T-helper 2 cell treated with Interferon-gamma antibody and Interleukin-4, amounts not matched to agents 5 μg/mL and 100 μg/mL, for 36 hours (primary cell): ENCODE measurements at places on chromosomes 11 and 22.

GRCh38 chr11:65560555-65561418, 2.6 kb upstream of the LTBP3 start:
- H3K27ac ChIP-seq, result no peak overlapping the region
- H3K4me3 ChIP-seq, result no peak overlapping the region
- DNase-seq, result no peak

DNA sequence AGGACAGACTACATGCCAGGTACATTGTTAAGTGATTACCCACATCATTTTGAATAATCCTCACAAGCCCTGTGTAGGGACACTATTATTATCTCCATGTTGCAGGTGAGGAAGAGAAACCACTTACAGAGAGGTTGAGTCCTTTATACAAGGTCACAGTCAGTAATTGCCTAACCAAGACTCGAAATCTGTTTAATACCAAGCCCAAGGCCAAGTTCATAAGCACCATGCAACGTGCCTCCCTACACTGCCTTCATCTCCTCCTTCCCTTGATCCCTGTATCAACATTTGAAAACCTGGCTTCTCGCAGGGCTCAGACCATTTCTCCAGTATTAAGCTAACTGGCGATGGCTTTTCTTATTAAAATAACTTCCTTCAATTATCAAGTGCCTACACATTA, 41.7 kb upstream of the SEZ6L start:
- no peaks in the 10 kb centered on the region for H3K27me3 ChIP-seq
- DNase-seq, result no peak
- no peak overlapping the region for H3K4me3 ChIP-seq

GRCh38 chr22:31281733-31282132, 10.6 kb downstream of the PIK3IP1 start:
- H3K27me3 ChIP-seq, result no peaks in the 10 kb centered on the region
- H3K36me3 ChIP-seq, result peaks cover 78% of the 10 kb centered on the region
- H3K4me3 ChIP-seq, result no peak overlapping the region

- peak overlapping the region; percentile 84 for H3K4me3 ChIP-seq
- peak; percentile 74 for DNase-seq
- no peak overlapping the region for H3K27ac ChIP-seq
- H3K27me3 ChIP-seq, result peaks cover 40% of the 10 kb centered on the region
- H3K4me1 ChIP-seq, result peaks cover 5% of the 10 kb centered on the region
Observed at GRCh38 chr11:46295312-46296058, 18.0 kb downstream of the CREB3L1 start.

DNA sequence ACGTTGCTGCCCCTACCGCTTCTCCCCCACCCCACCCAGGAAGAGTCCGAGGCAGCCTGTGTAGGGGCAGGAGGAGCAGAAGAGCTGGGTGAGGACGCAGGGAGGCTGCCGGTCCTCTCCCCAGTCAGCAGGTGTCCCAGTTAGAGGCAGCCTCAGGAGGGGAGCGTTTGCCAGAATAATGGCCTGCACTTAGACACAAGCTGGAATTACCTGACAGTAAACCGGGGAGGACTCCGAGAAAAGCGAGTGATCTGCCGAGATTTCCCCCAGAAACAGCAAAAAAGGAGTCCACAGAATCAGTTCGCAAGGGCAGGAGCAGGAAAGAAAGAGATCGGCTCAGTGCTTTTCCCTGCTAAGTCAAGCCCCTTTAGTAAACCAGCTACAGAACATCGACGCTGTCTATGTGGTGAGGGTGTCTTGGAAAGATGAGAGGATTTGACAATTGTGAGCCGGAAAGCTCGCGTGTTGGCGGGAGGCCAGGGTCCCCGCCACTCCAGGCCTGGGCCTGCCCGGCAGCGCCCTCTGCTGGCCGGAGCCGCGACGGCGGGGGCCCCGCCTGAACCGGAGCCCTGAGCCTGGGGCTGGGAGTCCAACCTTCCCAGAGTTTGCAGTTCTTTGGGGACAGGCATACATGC, 17.7 kb upstream of the THRSP start:
- no peak overlapping the region for H3K27ac ChIP-seq
- peak; percentile 61 for DNase-seq
- peak overlapping the region; percentile 63 for H3K4me3 ChIP-seq
- no peaks in the 10 kb centered on the region for H3K27me3 ChIP-seq

- H3K4me3 ChIP-seq, result no peak overlapping the region
- peaks cover 46% of the 10 kb centered on the region for H3K4me1 ChIP-seq
- DNase-seq, result no peak
- H3K27ac ChIP-seq, result peak overlapping the region; percentile 11
- no peaks in the 10 kb centered on the region for H3K27me3 ChIP-seq
- peaks cover 13% of the 10 kb centered on the region for H3K36me3 ChIP-seq
Observed at GRCh38 chr22:21819183-21819770, 48.2 kb downstream of the MAPK1 start.

DNA sequence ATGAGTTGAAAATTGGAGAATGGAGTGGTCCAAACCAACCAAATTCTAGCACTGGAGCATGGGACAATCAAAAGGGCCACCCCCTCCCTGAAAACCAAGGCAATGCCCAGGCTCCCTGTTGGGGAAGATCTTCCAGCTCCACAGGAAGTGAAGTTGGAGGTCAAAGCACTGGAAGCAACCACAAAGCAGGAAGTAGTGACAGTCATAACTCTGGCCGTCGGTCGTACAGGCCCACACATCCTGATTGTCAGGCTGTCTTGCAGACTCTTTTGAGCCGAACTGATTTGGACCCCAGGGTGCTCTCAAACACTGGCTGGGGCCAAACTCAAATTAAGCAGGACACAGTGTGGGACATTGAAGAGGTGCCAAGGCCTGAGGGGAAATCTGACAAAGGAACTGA, 80.5 kb upstream of the ADSL start:
- peak overlapping the region; percentile 61 for H3K27ac ChIP-seq
- H3K4me3 ChIP-seq, result peak overlapping the region; percentile 35
- peaks cover 32% of the 10 kb centered on the region for H3K4me1 ChIP-seq
- peak; percentile 8 for DNase-seq
- peaks cover 66% of the 10 kb centered on the region for H3K36me3 ChIP-seq

GRCh38 chr11:120137611-120138521, at the start of gene TRIM29:
Gene TRIM29, minus strand, starts transcription at chr11:120138113. Its CDS starts 82 bp downstream, at chr11:120138031.
- no peak within 1 kb of the TSS for H3K27ac ChIP-seq
- H3K4me3 ChIP-seq, result no peak within 1 kb of the TSS
- H3K4me1 ChIP-seq, result no peaks in the 10 kb centered on the region
- H3K27me3 ChIP-seq, result peaks cover 3% of the 10 kb centered on the region

DNA sequence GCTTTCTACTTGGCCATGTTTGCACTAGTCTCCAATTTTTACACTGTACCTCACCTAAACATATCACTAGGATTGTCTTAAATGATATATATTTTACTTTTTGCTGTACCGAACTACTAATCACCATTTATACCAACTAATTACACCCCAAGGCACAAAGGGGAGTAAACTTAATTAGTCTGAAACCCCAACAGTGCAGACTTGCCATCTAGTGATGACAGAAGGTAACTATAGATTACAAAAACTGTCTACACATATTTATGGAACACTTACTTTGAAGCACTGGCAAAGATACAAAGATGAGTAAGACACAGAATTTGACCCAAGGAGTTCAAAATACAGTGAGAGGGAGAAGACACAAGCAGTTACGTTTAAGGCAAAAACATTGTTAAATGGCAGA, 139.7 kb downstream of the CNTN5 start:
- no peak overlapping the region for H3K4me3 ChIP-seq
- no peaks in the 10 kb centered on the region for H3K36me3 ChIP-seq
- no peaks in the 10 kb centered on the region for H3K4me1 ChIP-seq

DNA sequence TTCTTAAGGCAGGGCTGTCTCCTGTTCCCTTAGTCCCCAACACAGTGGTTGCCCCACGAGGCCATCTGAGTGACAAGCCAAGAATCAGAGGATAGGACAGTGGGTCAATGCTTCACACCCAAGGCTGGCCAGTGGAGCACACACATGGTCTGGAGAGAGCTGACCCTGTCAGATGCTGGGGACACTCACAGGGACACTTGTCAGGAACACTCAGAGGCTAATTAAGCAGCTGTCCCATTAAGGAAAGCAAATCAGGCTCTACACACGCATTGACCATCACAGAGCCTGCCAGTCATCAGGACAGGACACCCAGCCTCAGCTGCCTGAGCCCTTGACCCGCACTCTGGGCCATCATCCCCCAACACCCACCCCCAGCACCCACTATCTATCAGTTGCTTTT, 18.2 kb downstream of the GDPD5 start:
- H3K27me3 ChIP-seq, result no peaks in the 10 kb centered on the region
- DNase-seq, result no peak
- H3K4me1 ChIP-seq, result peaks cover 19% of the 10 kb centered on the region
- H3K27ac ChIP-seq, result peak overlapping the region; percentile 91
- H3K36me3 ChIP-seq, result no peaks in the 10 kb centered on the region

- no peak overlapping the region for H3K27ac ChIP-seq
- H3K4me1 ChIP-seq, result peaks cover 4% of the 10 kb centered on the region
- H3K4me3 ChIP-seq, result no peak overlapping the region
- H3K36me3 ChIP-seq, result no peaks in the 10 kb centered on the region
- DNase-seq, result no peak
- H3K27me3 ChIP-seq, result peaks cover 20% of the 10 kb centered on the region
Observed at GRCh38 chr11:60780065-60780464, 5.1 kb upstream of the MS4A10 start.

DNA sequence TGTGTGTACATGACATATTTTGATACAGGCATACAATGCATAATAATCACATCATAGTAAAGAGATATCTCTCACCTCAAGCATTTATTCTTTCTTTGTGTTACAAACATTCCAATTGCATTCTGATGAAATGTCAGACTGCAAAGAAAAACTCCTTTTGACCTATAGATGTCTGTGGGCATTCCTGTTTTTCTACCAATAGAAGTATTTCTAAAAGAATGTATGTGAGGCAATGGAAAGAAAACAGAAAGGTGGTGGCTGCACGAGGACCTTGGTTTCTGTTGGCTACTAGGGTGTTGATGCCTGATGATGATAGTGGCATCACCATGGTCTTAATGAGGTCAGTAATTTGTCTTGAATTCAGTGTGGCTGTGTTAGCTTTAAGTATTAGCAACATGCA, 137.0 kb upstream of the ANO3 start:
- H3K27me3 ChIP-seq, result no peaks in the 10 kb centered on the region
- H3K36me3 ChIP-seq, result no peaks in the 10 kb centered on the region
- no peak overlapping the region for H3K27ac ChIP-seq

GRCh38 chr11:13062115-13062514, 53.0 kb downstream of the RASSF10 start:
- no peak for DNase-seq
- no peak overlapping the region for H3K4me3 ChIP-seq
- no peaks in the 10 kb centered on the region for H3K4me1 ChIP-seq
- no peak overlapping the region for H3K27ac ChIP-seq
- peaks cover 9% of the 10 kb centered on the region for H3K27me3 ChIP-seq

- H3K4me3 ChIP-seq, result no peak overlapping the region
- peaks cover 22% of the 10 kb centered on the region for H3K36me3 ChIP-seq
- no peaks in the 10 kb centered on the region for H3K4me1 ChIP-seq
Observed at GRCh38 chr11:9525116-9525515, 48.4 kb upstream of the WEE1 start.

- H3K27ac ChIP-seq, result no peak overlapping the region
- H3K36me3 ChIP-seq, result peaks cover under 1% of the 10 kb centered on the region
- no peak for DNase-seq
Observed at GRCh38 chr11:65310215-65310614, 4.5 kb upstream of the CDC42EP2 start.

DNA sequence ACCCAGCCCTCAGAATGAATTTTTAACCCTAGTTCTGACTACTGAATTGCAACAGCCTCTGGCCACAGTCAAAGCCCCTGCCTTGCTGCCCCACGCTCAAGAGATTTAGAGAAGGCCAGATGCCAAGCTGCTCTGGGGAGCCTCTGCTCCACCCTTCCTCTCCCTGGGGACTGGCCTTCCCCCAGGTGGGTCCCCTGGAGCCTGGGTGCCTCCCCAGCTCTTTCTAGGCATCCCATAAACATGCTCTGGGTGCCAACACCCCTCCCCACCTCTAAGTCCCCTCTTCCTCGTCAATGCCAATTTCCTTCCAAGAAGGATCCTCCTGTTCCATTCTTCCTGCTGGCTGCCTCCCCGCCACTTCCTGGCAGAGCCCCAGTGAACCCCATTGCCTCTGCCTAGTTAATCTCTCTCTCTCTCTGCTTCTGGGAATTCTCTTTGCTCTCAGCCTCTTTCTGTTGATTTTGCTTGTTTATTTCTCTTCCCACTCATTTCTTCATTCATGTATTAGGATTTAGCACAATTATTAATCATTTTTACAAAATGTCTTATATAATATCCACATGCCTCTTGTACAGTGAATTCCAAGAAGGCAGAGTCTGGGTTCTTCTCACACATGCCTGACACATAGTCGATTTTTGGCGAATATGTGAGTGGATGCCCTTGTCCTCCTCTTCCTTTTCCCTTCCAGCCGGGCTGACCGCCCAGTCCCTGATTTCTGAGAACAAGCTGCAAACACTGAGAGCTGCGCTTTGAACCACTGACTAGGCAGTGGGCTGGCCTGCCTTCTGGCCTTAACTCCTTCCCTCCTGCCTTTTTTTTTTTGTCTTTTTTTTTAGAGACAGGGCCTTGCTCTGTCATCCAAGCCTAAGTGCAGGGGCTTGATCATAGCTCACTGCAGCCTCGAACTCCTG, 17.5 kb downstream of the UQCR10 start:
- no peak for DNase-seq
- no peaks in the 10 kb centered on the region for H3K4me1 ChIP-seq
- H3K36me3 ChIP-seq, result peaks cover 18% of the 10 kb centered on the region
- H3K27ac ChIP-seq, result no peak overlapping the region
- H3K4me3 ChIP-seq, result no peak overlapping the region

GRCh38 chr11:33040862-33041453, 1.6 kb downstream of the TCP11L1 start:
- peaks cover 22% of the 10 kb centered on the region for H3K4me1 ChIP-seq
- peaks cover 13% of the 10 kb centered on the region for H3K36me3 ChIP-seq
- DNase-seq, result no peak
- H3K27me3 ChIP-seq, result peaks cover 16% of the 10 kb centered on the region

- H3K27ac ChIP-seq, result no peak overlapping the region
- no peak for DNase-seq
- H3K4me1 ChIP-seq, result no peaks in the 10 kb centered on the region
- no peak overlapping the region for H3K4me3 ChIP-seq
Observed at GRCh38 chr11:12989428-12990161, 19.5 kb upstream of the RASSF10 start.

DNA sequence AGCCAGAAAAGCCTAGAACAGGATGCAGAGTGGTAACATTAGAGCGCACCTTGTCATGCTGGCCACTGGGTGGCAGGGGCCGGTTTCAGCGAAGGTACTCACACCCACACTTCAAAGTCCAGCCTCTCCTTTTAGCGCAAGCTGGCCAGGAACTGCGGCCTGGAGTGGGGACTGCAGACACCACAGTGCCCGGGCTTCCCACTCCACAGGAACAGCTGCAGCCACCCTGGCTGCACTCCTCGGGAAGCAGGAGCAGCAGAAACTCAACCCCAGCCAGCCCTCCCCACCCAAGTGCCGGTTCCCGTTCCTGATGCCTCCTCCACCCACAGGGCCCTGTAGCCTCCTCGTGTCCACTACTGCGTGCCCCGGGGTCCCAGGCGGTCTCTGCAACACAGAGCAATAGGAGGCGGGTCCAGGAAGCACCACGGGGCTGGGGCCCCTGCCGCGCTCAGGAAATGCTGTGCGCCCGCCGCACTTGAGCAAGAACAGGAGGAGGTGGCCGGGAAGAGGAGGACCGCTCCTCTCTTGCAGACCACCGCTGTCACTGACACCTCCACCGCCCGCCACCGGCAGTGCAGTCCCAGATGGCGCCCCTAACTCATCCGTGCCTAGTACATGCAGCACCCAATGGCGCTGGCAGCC, 2.2 kb downstream of the RFPL2 start:
- H3K27ac ChIP-seq, result no peak overlapping the region
- peak overlapping the region; percentile 42 for H3K4me3 ChIP-seq
- no peaks in the 10 kb centered on the region for H3K36me3 ChIP-seq
- no peak for DNase-seq
- H3K27me3 ChIP-seq, result peaks cover 19% of the 10 kb centered on the region
